Stimulated activated CD4-positive, alpha-beta T cell treated with anti-CD3 and anti-CD28 coated beads, Interleukin-15, amount 100 ng/mL, for 48 hours (primary cell): ENCODE measurements at places on chromosomes 7 and 10.

- DNase-seq, result no peak
Measured at GRCh38 chr7:42099066-42099465, 137.9 kb downstream of the GLI3 start.

GRCh38 chr10:3687510-3688081 is 97.4 kb downstream of the KLF6 start:
- no peak for DNase-seq

DNA sequence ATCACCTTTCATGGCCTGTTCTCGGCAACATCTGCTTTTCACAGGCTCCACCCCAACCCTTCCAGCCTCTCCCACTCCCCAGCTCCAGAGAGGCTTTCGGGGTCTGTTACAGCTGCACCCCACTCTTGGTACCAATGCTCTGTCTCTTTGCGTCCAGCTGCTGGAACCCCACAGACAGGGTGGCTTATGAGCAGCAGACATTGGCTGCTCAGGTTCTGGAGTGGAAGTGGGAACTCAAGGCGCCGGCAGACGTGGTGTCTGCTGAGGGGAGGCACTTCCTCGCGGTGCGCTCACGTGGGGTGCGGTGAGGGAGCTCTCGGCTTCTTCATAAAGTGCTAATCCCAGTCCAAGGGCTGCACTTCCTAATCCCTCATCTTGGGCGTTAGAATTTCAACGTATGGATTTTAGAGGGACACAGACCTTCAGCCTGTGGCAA is 185.7 kb downstream of the ELFN1 start:
- no peak for DNase-seq

- no peak for DNase-seq
Measured at GRCh38 chr10:119320981-119321380, 113.6 kb downstream of the GRK5 start.

- no peak for DNase-seq
Measured at GRCh38 chr10:70587045-70587658, 15.4 kb downstream of the PRF1 start.

GRCh38 chr10:132192076-132192975 is 5.6 kb downstream of the DPYSL4 start:
- DNase-seq, result no peak

DNA sequence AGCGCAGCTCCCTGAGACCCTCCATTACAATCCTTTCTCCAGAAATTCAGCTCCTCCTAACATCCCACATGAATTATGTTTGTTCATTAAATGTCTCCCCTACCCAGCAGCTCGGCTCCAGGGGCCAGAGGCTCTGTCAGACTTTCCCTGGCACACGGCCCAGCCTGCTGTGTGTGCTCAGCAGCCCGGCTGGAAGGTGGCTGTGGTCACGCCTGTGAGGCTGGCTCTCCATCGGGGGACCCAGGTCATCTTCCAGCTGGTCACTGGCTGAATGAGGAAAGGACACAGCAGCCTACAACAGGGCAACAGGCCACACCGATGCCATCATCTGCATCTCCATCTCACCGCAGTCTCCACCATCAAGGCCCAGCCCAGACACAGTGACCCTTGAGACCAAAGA is 219.8 kb downstream of the MAD1L1 start:
- no peak for DNase-seq

- DNase-seq, result no peak
Measured at GRCh38 chr7:1058821-1059199, 14.5 kb downstream of the GPR146 start.

- no peak for DNase-seq
Measured at GRCh38 chr7:36663481-36663880, 60.8 kb downstream of the AOAH start.

DNA sequence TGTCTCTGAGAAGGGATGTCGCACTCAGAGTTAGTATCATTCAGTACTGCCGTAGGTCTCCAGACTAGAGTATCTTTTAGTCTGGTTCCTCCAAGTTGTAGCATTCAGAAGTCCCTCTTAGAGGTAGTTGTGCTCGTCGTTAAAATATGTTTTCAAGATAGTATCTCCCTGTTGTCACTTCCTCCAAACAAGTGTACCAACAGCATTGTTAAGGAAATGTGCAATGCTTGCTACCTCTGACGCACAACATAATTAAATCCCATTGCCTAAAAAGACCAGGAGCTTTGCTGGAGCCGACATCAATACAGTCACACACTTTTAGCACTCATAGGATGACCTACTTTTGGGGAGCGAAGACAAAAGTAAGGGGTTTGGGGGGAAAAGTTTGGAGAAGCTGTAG is 80.0 kb upstream of the STK17A start:
- no peak for DNase-seq

GRCh38 chr7:2520761-2521290 is 1.3 kb downstream of the LFNG start:
- no peak for DNase-seq

GRCh38 chr10:30313579-30314350 is 35.3 kb downstream of the MTPAP start:
- no peak for DNase-seq

DNA sequence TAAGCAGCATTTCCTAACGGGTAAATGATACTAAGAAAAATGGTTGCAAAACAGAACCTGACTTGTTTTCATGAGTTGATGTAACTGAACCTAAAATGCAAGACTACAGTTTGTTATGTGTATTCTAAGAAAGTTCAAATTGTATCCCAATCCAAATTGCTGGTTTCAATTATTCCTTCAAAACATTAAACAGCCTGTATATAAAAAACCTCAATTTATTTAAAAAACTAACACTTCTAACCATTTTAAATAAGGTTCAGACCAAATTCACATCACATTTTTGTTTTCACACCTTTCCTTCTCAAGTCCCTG is 80.9 kb downstream of the LRRC17 start:
- DNase-seq, result no peak

DNA sequence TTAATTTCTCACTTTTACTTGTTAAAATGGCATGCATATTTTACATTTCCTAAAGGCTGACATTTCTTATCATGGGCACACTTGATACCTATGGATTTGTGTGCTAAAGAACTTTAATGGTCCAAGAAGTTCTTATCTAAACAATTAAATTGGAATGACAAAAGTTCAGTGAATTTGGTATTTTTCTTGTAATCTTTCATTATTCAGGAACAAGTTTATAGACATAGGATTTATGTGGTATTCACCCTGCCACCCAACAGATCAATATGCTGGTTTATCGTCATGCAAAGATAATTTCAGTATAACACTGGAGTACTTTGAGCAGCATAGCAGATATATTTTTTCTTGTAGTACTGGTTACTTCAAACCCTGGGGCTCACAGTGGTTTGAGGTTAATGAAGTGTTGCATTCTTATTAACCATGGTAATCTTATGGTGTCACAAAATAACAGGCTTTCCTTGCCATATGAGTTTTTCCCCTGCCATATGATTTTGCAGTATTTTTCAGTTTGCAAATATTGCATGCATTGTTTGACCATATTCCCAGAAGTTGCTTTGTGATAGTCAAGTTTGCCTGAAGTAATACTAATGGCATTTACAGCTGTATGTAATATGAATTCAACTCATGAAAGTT is 148.8 kb downstream of the PPP1R9A start:
- no peak for DNase-seq

- no peak for DNase-seq
Measured at GRCh38 chr7:47505312-47506007, 76.5 kb downstream of the TNS3 start.

- no peak for DNase-seq
Measured at GRCh38 chr10:75982611-75983369, 551.4 kb downstream of the LRMDA start.

DNA sequence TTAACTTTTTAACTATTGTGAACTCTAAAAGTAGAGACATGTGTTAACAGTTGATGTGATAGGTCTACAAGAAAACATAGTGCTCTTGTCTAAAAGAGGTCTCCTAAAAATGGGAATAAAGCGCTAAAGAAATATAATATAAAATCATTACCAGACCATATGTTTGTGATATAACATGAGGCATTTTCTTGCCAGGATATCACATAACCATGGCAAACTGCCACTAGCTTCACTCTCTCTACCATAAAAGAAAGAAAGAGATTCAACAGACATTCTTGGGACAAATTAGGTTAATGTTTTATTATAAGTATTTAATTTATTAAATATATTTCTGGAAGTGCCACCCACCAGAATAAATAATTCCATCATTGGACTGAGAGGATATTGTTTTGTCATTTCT is 115.0 kb downstream of the TMEM26 start:
- DNase-seq, result no peak

GRCh38 chr7:39624442-39624807 is 1.1 kb downstream of the RALA start:
- peak; percentile 14 for DNase-seq

- no peak for DNase-seq
Measured at GRCh38 chr7:9778367-9778766, 1195.3 kb upstream of the PHF14 start.

GRCh38 chr10:99995713-99996112 is 14.0 kb downstream of the DNMBP start:
- no peak for DNase-seq

DNA sequence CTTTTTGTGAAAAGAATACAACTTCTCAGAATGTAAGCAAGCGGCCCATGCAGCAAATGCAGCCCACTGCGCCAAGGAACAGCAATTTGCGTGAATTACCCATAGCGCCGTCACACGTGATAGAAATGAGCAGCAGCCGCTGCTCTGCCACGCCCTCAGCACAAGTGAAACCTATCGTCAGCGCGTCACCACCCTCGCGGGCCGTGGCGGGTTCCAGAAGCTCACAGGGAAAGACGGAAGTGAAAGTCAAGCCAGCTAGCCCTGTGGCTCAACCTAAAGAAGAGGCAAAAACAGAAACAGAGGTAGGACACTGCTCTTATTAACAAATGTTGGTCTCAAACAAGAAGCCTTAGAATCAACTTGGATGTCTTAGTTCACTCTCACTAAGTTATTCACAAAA is 70.5 kb downstream of the SHH start:
- DNase-seq, result no peak

GRCh38 chr10:18185621-18186020 is 45.4 kb downstream of the CACNB2 start:
- DNase-seq, result no peak

GRCh38 chr7:28536259-28536658 is 123.9 kb downstream of the CREB5 start:
- DNase-seq, result no peak

GRCh38 chr10:13536674-13537366 is 8.0 kb upstream of the BEND7 start:
- DNase-seq, result peak; percentile 20

- no peak for DNase-seq
Measured at GRCh38 chr7:15086862-15087261, 184.3 kb upstream of the DGKB start.

DNA sequence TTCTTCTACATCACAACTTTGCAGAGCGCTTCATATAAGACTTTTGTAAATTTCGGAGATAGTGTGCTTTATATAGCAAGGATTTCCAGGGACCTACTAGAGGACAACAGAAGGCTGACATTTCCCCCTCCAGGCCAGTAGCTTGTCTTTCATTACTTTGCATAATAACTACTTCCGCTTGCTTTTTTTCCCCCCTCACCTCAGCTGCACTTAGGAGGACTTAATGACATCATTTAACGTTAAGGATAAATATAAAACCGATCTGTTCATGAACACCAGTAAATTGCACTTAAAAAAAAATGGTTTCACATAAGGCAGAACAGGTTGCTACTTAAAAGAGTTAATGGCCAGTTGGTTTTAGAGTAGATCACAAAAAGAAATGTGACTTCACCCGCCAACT is 172.3 kb downstream of the AUTS2 start:
- DNase-seq, result no peak

- DNase-seq, result no peak
Measured at GRCh38 chr10:107442035-107442505, 277.6 kb upstream of the SORCS1 start.

DNA sequence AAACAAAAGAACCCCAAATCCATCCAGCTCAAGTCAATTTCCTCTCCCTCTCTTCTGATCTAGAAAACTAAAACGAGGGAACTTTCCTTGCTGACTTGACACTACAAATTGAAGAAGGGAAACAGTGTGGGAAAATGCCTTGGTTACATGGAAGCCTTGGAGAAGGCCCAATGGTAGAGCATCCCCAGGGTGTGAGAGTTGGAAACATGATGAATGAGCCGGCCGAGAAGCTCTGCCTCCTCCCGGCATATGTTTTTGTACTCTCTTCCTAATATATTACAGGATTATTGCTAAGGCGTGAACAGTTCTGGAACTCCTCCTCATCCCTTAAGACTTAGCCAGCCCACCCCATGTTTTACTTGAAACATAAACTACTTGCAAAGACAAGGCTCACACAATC is 618.2 kb upstream of the MGMT start:
- DNase-seq, result no peak

DNA sequence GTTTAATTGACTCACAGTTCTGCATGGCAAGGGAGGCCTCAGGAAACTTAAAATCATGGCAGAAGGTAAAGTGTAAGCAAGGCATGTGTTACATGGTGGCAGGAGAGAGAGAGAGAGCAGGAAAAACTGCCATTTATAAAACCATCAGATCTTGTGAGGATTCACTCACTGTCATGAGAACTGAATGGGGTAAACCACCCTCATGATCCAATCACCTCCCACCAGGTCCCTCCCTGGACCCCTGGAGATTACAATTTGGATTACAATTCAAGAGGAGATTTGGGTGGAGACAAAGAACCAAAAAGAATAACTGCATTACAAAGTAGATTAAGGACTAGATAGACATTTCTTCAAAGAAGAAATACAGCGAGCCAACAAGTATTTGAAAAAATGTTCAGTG is 324.1 kb downstream of the THSD7A start:
- no peak for DNase-seq

DNA sequence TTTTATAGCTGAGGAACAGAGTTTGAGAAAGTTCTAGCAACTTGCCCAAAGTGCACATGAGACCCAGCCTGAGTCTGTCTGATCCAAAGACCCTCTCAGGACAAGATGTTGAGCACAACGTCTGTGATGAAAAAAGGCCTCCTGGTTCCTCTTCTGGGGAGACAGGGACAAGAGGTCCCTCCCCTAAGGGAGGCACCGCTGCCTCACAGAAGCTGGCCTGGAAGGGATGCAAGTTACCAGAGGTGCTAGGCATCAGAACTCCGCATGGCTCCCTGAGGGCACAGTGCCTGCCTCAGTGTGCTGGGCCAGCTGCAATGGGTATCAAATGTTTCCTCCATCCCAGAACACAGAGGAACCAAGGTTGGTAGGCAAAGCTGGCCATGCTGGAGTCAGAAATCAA is 302.4 kb downstream of the GRID1 start:
- DNase-seq, result no peak
